ENCODE measurements at places on chromosomes 7 and 10. TPM values are rescaled to one million over a fixed set of nuclear protein-coding genes. Genes with fewer than 3 reads are reported as not detected.

SEMA3E gene
- total RNA-seq = not detected

TYW1B gene
- total RNA-seq = 2.1 TPM

TET1 gene
- total RNA-seq = 1.6 TPM

GDF10 gene
- 0.14 TPM for total RNA-seq

PDZD7 gene
- total RNA-seq = 0.80 TPM

CALHM3 gene
- not detected for total RNA-seq

DNA sequence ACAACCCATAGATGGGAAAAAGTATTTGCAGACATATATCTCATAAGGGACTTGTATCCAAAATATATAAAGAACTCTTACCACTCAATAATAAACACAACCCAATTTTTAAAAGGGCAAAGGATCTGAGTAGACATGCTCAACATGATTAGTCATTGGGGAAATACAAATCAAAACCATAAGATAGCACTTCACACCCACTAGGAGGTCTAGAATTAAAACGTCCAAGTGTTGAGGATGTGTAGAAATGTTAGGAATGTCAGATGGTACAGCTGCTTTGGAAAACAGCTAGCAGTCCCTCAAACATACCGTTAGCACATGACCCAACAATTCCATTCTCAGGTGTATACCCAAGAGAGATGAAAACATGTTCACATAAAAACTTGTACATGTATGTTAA lies 8.3 kb downstream of the PSTK start:
- DNase-seq = no peak

DNA sequence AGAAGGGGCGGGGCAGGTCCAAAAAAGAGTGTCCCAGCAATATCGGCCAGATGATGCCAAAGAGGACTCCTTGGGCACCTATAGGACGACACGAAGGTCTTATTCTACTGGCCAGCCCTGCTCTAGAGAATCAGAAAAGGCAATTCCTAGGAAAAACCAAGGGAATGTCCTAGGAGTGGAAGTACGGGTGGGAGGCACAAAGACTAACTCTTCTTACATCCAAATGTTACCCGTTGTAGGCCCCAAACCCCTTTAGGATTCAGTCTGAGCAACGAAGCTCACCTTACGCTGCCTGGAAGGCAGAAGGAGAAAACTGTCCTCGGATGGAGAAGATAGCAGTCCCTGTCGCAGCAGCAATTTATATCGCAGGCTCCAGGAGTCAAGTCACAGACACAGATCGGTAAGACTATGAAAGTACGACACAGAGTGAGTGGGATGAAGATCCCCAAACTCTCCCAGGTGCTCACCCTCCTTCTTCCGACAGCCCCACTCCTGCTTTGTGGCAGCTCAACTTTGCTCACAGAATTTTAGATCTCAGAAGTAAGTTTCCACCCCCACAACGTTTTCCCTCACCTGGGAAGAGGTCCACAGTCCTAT lies 558 bp downstream of the TCTN3 start:
- DNase-seq = peak; percentile 10

- DNase-seq = no peak
Measured at GRCh38 chr7:2172311-2173188, 60.2 kb downstream of the MAD1L1 start.

GRCh38 chr7:131948434-131949053 lies 392.1 kb upstream of the PODXL start:
- DNase-seq = no peak

DNA sequence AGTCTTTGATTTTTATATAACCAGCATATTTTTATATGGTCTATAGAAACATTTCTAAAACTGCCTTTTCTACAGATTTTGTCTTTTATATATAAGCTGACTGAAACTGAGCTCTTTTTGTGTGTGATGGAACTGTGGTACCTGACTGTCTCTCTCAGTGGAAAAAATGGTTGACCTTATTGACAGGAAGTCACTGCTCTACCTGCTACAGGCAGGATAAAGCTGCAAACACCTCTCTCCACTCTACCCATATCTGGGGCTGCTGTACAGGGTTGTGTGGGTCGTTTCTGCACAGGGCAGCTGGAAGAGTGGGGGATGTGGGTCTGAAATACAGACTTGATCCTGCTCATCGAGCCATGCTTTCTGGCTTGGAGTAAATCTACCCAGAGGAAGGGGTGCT lies 48.5 kb downstream of the BBS9 start:
- DNase-seq = no peak

GRCh38 chr7:31687024-31687748 lies at the start of gene PPP1R17:
TSS of gene PPP1R17 (plus strand) at chr7:31687215. CDS start at chr7:31692442, 5,227 bp downstream.
- no peak for DNase-seq

DNA sequence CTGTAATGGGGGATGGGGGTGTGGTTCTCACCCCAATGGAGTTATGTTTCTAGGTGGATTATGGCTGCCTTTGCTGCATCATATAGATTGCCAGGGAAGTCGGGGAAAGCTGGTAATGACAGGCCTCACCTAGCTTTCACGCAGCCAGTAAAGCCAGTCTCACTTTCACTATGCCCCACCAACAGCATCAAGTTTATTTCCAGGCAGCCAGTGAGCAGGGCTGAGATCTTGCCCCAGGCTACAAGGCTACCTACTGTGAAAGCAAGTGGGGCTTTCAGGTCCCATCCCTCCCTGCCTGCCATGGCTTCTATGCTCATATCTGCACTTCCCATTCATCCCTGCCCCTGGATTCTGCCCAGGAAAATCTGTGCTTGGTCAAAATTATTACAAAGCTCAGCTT lies 61.7 kb upstream of the NXPH1 start:
- no peak for DNase-seq

DNA sequence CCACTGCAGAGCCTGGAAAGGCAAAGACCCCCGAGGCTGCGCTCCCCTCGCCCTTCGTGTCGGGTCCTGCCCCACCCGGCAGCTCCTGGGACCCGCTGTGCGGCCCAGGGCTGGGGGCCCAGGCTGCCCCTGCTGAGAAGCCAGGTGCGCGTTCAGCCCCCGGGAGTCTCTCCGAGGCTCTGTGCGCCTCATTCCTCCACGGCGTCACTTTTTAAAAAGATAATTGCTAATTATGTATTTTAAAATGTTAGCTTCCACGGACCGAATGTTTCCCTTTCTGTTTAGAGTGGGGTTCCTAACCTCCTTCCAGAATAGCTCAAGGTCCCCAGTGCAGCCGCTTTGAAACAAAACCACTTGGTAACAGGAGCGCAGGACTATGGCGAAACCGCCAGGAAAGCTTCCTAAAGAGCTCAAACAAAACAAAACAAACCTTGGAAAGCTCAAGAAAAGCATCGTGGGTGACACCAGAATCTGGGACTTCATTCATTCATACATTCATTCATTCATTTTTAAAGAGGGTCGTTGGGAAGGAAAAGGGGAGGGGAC lies 45.6 kb downstream of the PDIA4 start:
- DNase-seq = no peak

DNA sequence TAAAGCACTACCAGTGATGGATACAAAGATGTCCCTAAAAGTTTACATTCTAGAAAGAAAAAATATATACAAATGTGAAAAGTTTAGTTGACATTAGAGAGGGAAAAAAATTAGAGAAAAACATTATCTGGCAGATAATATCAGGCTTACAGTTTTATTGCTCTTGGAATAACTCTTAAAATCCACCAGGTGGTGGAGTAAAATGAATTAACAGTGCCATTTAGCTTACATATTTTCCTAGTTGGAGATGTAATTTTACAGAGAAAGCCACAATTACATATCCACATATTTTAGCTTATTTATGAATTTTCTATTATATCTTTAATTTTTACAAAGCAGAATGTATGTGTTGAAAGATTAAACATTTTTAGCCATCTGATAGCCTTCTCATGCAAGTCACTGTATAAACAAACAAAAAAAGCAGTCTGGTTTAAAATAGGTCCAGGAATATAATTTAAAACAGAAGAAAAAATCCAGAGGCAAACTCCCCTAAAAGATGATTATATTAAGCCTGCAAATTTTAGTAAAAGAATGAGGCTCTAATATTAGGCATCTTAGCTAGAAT lies 6.5 kb downstream of the CABCOCO1 start:
- no peak for DNase-seq

DNA sequence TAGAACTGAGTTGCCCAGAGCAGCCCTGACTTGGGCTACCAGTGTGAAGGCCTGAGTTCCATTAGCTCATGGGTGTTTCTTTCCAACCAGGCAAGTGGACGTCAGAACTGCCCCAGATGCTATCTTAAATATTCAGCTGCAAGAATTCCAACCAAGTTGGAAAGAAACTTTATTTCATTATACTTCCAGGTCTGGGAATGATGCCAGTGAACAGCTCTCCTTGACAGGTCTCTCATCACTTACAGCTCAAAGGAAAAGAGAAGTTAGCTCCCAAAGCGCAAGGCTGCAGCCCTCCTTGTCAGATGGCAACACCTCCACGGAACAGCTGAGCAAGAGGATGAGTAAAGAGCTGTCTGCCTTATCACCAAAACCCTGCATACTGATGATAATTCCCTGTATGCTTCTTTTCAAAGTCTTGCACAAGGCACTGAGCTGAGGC lies 255.5 kb upstream of the AOAH start:
- no peak for DNase-seq

DNA sequence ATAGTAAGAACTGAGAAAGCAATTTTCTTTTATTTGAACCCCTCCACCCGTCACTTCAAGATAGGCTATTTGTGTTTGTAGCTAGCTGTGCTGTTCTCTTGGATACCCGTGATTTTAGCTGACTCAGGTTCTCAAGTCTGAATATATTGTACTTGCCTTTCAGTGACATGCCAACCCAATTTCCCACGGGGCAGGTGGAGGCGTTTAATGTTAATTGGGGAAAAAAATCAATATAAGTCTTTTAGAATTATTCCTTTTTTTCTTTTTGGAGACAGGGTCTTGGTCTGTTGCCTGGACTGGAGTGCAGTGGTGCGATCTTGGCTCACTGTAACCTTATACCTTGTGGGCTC lies 36.4 kb downstream of the ZRANB1 start:
- no peak for DNase-seq

DNA sequence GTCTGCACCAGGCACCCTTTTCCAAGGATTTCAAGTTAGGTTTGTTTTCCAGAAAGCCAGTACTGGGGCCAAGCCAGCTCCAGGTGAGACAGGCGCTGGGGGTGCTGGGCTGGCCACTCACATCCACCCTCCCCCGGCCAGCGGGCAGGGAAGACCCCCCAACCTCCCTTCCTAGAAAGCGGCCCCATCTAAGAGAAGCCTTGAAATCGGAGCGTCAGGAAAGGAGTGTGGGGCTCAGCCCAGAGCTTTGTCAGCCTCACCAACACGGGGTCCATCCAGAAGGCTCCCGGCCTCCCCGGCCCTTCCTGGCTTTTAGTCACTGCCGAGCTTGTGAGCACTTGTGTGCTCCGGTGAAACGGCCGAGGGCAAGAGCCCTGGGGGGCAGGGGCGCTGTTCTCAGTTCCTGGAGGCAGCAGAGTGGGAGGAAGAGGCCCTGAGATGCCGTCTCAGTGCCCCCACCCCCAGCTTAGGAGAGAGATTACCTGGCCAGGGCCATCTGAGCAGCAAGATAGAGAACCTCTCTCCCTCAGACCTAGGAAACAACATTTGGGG lies 39.6 kb downstream of the PDGFA start:
- no peak for DNase-seq

DNA sequence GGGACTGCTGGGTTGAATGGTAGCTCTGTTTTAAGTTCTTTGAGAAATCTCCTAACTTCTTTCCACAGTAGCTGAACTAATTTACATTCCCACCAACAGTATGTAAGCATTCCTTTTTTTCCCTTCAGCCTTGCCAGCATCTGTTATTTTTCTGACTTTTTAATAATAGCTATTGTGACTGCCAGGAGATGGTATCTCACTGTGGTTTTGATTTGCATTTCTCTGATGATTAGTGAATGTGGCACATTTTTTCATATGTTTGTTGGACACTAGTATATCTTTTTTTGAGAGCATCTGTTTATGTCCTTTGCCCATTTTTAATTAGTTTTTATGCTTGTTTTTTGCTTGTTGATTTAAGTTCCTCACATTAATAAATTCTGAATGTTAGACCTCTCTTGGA lies 990.8 kb downstream of the GATA3 start:
- DNase-seq = no peak

GRCh38 chr10:118758449-118758848 lies 3.7 kb upstream of the CACUL1 start:
- no peak for DNase-seq

GRCh38 chr7:45092931-45093235 lies 4.1 kb upstream of the NACAD start:
- no peak for DNase-seq

DNA sequence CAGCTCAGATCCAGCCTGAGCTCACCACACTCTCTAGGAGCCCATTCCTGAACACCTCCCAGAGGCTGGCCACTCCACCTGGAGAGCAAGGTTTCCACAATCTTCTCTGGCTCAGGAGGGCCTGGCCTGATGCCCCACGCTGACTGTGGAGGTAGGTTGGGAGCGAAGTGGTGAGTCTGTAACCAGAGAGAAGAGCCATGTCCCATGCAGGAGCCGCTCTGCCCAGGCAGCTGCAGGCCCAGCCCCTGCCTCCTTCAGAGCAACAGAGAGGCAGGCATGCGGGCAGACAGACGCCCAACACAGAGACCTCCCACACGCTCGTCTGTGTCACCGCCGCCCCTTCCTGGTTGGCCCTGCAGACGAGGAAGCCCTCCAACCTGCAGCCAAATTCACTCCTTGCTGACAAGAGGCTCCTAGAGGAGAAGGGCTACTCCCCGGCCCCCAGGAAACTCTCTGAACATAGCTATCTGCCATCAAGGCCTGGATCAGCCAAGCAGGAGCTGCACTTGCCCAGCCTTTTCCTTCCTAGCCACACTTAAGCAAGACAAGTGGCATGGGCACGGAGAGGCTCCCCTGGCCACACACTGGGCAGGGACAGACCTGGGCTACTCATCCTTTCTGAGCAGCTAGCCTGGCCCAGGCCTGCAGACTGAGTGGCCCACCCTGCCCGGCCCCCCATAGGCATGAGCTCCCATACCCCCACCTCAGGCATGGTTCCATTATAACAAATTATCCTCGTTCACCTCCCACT lies 101.9 kb downstream of the GRID1 start:
- DNase-seq = no peak

DNA sequence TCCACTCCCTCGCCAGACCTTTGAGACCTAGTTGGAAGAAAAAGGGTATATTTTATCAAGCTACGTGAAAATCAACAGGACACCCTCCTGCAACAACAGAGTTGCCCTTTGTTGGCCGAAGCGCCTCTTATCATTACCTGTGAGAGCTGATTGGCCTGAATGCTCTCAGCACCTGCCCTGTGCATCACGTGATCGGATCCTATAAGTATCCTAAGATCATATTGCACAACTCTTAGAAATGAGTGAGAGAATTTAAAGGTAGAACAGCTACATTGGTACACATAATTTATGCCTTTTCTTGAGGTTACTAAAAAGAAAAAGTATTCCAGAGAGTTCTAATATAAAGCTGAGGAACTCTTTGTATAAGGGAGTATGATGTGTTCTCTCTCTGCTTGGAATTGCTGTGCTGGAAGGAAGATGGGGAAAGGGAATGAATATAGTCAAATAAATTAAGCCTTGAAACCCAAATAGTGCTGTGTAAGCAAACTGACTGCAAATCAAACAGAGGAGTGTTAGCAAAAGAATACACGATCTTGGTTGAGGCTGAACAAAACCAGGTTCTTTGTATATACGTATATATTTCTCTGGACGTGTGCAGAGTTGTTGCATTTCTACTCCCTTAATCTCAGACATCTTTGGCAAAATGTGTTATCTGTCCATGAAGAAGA lies 69.3 kb downstream of the LRRC4 start:
- DNase-seq = no peak

GRCh38 chr10:106707657-106708056 lies 456.8 kb downstream of the SORCS1 start:
- no peak for DNase-seq

Data from activated naive CD4-positive, alpha-beta T cell treated with anti-CD3 and anti-CD28 coated beads, Interleukin-2, amount 50 U/mL, for 72 hours (primary cell).